ENCODE measurements at places on chromosomes 5 and 9.

DNA sequence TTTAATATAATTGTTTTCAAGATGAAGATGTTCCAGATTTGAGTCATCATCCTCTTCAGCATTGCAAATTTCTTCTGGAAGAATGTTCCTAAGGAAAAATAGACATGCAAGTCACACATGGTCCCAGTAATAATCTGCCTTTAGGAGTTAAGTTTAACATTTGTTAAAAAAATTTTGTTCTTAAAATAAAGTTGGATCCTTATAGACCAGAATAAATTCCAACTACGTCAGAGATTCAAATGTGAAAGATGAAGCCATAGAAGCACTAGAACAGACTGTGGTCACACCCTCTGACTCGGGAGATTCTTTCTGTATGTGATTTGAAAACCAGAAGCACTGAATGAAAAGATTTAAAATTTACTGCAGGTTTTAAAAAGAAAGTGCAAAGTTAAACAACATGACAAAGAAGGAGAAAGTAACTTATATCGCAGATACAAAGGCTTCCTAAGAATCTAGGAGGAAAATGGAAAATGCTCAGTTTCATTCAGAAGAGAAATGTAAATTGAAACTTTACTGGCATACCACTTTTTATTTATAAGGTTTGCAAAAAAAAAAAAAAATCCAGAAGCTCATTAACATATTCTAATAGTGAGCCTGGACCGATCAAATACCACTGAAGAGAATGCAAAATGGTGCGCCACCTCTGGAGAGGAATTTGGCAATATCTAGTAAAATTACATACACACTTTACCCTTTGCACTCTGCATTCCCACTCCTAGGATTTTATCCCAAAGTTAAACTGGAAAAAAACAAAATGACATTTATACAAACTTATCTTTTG is 14.3 kb upstream of the ASPN start:
- no peak for DNase-seq

DNA sequence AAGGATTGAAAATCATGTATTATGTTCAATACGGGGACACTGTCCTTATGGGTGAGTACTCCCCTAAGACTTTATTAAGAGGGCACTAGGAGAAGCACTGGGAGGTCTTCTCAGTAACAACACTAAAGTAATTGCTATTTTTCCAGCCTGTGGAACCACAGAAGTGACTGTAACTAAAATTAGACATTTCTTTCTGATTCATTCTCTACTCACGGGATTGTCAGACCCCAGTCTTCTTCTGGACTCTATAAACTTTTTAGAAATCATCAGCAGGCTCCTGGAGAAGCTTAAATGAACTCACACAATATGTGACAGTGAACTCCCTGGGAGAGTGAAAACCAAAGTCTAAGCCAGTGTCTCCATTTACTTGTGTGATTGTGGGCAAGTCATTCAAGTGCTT is 14.5 kb downstream of the TLR4 start:
- no peak for DNase-seq

- no peak for DNase-seq
Observed at GRCh38 chr9:2385746-2386145, 235.8 kb upstream of the VLDLR start.

GRCh38 chr5:78638423-78638822 is 10.1 kb downstream of the LHFPL2 start:
- no peak for DNase-seq

Data from activated naive CD4-positive, alpha-beta T cell (primary cell).